Smooth muscle cell of the umbilical artery (primary cell): ENCODE measurements at places on chromosomes 5 and 9. TPM values are rescaled to one million over a fixed set of nuclear protein-coding genes. Genes with fewer than 3 reads are reported as not detected.

PCDHGC5 gene
- total RNA-seq = 2.4 and 10.2 TPM in 2 replicates

MTAP gene
- total RNA-seq = 40.1 and 88.5 TPM in 2 replicates

STXBP1 gene
- total RNA-seq = 37.7 and 50.8 TPM in 2 replicates

GABRA1 gene
- 0.30 TPM in 1 of 2 replicates, not detected in the other for total RNA-seq

ORM1 gene
- not detected in 2 replicates for total RNA-seq

TEX48 gene
- not detected in 2 replicates for total RNA-seq

PCDHB16 gene
- total RNA-seq = 0.09 and 0.30 TPM in 2 replicates

SLC27A4 gene
- total RNA-seq = 16.3 and 22.0 TPM in 2 replicates

CDX1 gene
- not detected in 2 replicates for total RNA-seq

F2RL2 gene
- 5.6 and 6.2 TPM in 2 replicates for total RNA-seq

DNAH5 gene
- 0.89 and 1.1 TPM in 2 replicates for total RNA-seq

LHX3 gene
- total RNA-seq = not detected in 2 replicates

LIX1 gene
- 0.89 TPM in 1 of 2 replicates, not detected in the other for total RNA-seq

MATR3 gene
- 232 and 333 TPM in 2 replicates for total RNA-seq

RORB gene
- total RNA-seq = under 0.01 and 0.09 TPM in 2 replicates

PCDHB6 gene
- 0.14 and 0.30 TPM in 2 replicates for total RNA-seq

REEP2 gene
- 10.4 and 18.2 TPM in 2 replicates for total RNA-seq

CDC20B gene
- total RNA-seq = not detected in 2 replicates

GFI1B gene
- total RNA-seq = 0.05 TPM in 1 of 2 replicates, not detected in the other

IFNA2 gene
- total RNA-seq = not detected in 2 replicates

OBP2B gene
- total RNA-seq = not detected in 2 replicates

TAS2R1 gene
- total RNA-seq = not detected in 2 replicates

SV2C gene
- not detected in 2 replicates for total RNA-seq

KCNV2 gene
- not detected in 2 replicates for total RNA-seq

OLFML2A gene
- total RNA-seq = 2.1 TPM in 2 replicates

CYSRT1 gene
- total RNA-seq = 0.30 and 0.46 TPM in 2 replicates

NIM1K gene
- total RNA-seq = 0.32 and 1.2 TPM in 2 replicates

INSL4 gene
- total RNA-seq = not detected in 2 replicates

SPATA31E1 gene
- total RNA-seq = not detected in 2 replicates

MEGF9 gene
- total RNA-seq = 6.5 and 7.4 TPM in 2 replicates

FOXD4L5 gene
- total RNA-seq = 0.09 and 0.30 TPM in 2 replicates

ENTPD2 gene
- not detected in 2 replicates for total RNA-seq

SAPCD2 gene
- total RNA-seq = 0.89 and 5.7 TPM in 2 replicates

TAF11L11 gene
- not detected in 2 replicates for total RNA-seq

EIF4E1B gene
- not detected in 2 replicates for total RNA-seq

SH3TC2 gene
- 1.2 TPM in 2 replicates for total RNA-seq

PTBP3 gene
- 22.3 and 27.0 TPM in 2 replicates for total RNA-seq

NR5A1 gene
- not detected in 2 replicates for total RNA-seq

SLC23A1 gene
- not detected in 2 replicates for total RNA-seq

IL9 gene
- not detected in 2 replicates for total RNA-seq

OGN gene
- 0.59 TPM in 1 of 2 replicates, not detected in the other for total RNA-seq

ANKRD34B gene
- total RNA-seq = not detected in 2 replicates

C9orf50 gene
- not detected in 2 replicates for total RNA-seq

ASPN gene
- 0.05 TPM in 1 of 2 replicates, not detected in the other for total RNA-seq

C5orf58 gene
- not detected in 2 replicates for total RNA-seq

ACOT12 gene
- 0.23 TPM in 1 of 2 replicates, not detected in the other for total RNA-seq

NEURL1B gene
- 1.2 and 4.4 TPM in 2 replicates for total RNA-seq

GLDC gene
- under 0.01 and 1.3 TPM in 2 replicates for total RNA-seq

SOHLH1 gene
- total RNA-seq = not detected in 2 replicates

FCN1 gene
- not detected in 2 replicates for total RNA-seq

OCLN gene
- total RNA-seq = 0.59 and 0.74 TPM in 2 replicates

OR2V1 gene
- total RNA-seq = not detected in 2 replicates

SPINK6 gene
- total RNA-seq = not detected in 2 replicates

CARTPT gene
- total RNA-seq = not detected in 2 replicates

SPATA31D3 gene
- total RNA-seq = not detected in 2 replicates

PCDHGA11 gene
- 12.5 and 19.4 TPM in 2 replicates for total RNA-seq

PDCD1LG2 gene
- total RNA-seq = 8.3 and 40.0 TPM in 2 replicates

CDC25C gene
- 0.30 and 2.4 TPM in 2 replicates for total RNA-seq
